ENCODE measurements at places on chromosomes 6 and 20. TPM values are rescaled to one million over a fixed set of nuclear protein-coding genes. Genes with fewer than 3 reads are reported as not detected.

Gene SLC22A2
- total RNA-seq = 0.44 TPM

Gene NOP56
- total RNA-seq = 484 TPM

Gene RBM24
- total RNA-seq = 0.63 TPM

Gene RAD21L1
- 0.77 TPM for total RNA-seq

Gene FOXC1
- 10.7 TPM for total RNA-seq

Gene LTB
- total RNA-seq = 1.0 TPM

Gene SLC35D3
- total RNA-seq = 0.37 TPM

Gene PBOV1
- not detected for total RNA-seq

Gene ARMH2
- total RNA-seq = not detected

Gene TNF
- total RNA-seq = 0.23 TPM

Gene PSORS1C2
- 0.78 TPM for total RNA-seq

Gene DEFB132
- total RNA-seq = not detected

Gene GPR31
- total RNA-seq = not detected

Gene HLA-DRB5
- not detected for total RNA-seq

Gene VSX1
- total RNA-seq = 0.23 TPM

Gene HFE
- 1.9 TPM for total RNA-seq

Gene LY6G6C
- total RNA-seq = 0.21 TPM

Gene TBXT
- 0.15 TPM for total RNA-seq

Gene TNFRSF6B
- total RNA-seq = not detected

Gene SRSF12
- 4.0 TPM for total RNA-seq

Gene HSPA1L
- total RNA-seq = 1.9 TPM

Gene SPACA1
- total RNA-seq = not detected

Gene CDYL
- 83.2 TPM for total RNA-seq

Gene MLN
- not detected for total RNA-seq

Gene XKR7
- 2.3 TPM for total RNA-seq

Gene KIFC1
- total RNA-seq = 83.7 TPM

Gene MAP7
- 59.1 TPM for total RNA-seq

Gene PACRG
- total RNA-seq = 0.44 TPM

Gene FNDC11
- 3.8 TPM for total RNA-seq

Gene MCCD1
- not detected for total RNA-seq

Gene TENT5A
- total RNA-seq = 4.2 TPM

Gene RGS17
- 7.4 TPM for total RNA-seq

Gene HRH3
- 2.9 TPM for total RNA-seq

Gene CEP43
- total RNA-seq = 25.1 TPM

Gene C20orf204
- total RNA-seq = 2.1 TPM

Gene KIF6
- total RNA-seq = 0.53 TPM

Gene AIG1
- 39.3 TPM for total RNA-seq

Gene REM1
- total RNA-seq = not detected

Data from WTC11 (cell line).